ENCODE measurements at places on chromosomes 7 and 10. TPM values are rescaled to one million over a fixed set of nuclear protein-coding genes. Genes with fewer than 3 reads are reported as not detected.

Gene TDRD1
- total RNA-seq = 0.42 TPM

Gene THSD7A
- total RNA-seq = 1.2 TPM

Gene ASB10
- not detected for total RNA-seq

Gene RHOBTB1
- 16.7 TPM for total RNA-seq

GRCh38 chr7:19390795-19391194 lies 245.6 kb upstream of the FERD3L start:
- no peaks in the 10 kb centered on the region for H3K27me3 ChIP-seq
- no peaks in the 10 kb centered on the region for H3K36me3 ChIP-seq
- no peak overlapping the region for H3K27ac ChIP-seq
- H3K4me3 ChIP-seq = no peak overlapping the region

- H3K4me1 ChIP-seq = peaks cover 18% of the 10 kb centered on the region
- no peak overlapping the region for H3K27ac ChIP-seq
- H3K27me3 ChIP-seq = no peaks in the 10 kb centered on the region
- no peak for DNase-seq
- no peaks in the 10 kb centered on the region for H3K36me3 ChIP-seq
- H3K4me3 ChIP-seq = no peak overlapping the region
These were observed 258.8 kb downstream of the PHF14 start for GRCh38 chr7:11232462-11232861.

GRCh38 chr10:103207141-103207540 lies 14.1 kb upstream of the NT5C2 start:
- H3K4me3 ChIP-seq = no peak overlapping the region
- H3K4me1 ChIP-seq = no peaks in the 10 kb centered on the region
- no peak overlapping the region for H3K27ac ChIP-seq
- H3K27me3 ChIP-seq = no peaks in the 10 kb centered on the region
- DNase-seq = no peak
- H3K36me3 ChIP-seq = no peaks in the 10 kb centered on the region

GRCh38 chr7:3648276-3648675 lies 347.2 kb downstream of the SDK1 start:
- no peak for DNase-seq
- H3K4me3 ChIP-seq = no peak overlapping the region
- H3K36me3 ChIP-seq = no peaks in the 10 kb centered on the region
- no peaks in the 10 kb centered on the region for H3K27me3 ChIP-seq

DNA sequence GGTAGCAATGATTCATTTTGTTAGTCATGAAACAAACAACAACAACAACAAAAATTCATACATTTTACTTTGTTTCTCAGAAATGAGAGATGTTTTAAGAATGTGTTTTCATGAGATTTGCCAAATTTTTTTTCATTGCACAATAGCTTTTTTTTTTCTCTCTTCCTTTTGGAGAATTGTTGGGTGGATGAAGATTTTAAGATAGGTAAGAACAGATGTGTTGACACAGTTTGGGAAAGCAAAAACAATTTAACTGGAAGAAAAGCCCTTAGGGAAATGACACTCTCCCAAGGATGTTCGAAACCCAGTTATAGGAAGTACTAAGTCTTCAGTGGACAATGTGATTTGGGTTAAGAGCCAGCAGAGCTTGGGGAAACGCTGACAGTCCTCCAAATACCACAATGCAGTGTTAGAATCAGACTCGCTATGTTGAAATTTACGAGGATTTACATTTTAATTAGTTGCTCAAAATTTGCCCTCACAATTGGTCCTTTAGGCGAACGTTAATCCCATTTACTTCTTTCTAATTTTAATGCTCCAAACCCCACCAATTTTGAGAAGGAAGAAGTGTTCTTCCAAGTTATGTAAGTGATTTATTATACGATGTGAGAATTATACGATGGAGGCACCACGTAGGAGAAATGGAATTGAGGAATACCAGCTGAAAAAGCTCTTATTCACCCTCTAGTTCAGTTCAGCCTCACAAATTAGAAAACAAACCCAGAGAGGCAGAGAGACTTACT lies 61.2 kb downstream of the HHEX start:
- no peak for DNase-seq
- H3K4me3 ChIP-seq = no peak overlapping the region
- no peaks in the 10 kb centered on the region for H3K36me3 ChIP-seq
- H3K27ac ChIP-seq = no peak overlapping the region
- H3K4me1 ChIP-seq = peaks cover 5% of the 10 kb centered on the region

DNA sequence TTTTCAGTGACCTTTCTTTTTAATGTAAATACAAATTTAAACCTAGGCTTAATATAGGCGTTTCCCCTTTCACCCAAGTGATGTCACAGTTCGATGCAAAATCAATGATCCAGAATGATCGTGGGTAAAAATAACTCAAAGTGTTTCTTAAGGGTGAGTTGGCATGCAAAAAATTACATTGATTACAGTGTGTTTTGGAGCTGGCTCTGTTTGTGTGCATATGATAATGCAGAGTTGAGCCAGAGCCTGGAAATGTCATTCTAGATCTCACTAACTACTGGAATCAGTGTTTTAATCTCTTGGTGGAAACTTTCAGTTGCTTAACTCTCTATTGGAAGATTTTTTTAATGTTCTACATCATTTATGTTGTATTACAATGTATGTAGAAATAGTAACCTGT lies 72.5 kb upstream of the MXI1 start:
- H3K4me3 ChIP-seq = no peak overlapping the region
- no peak overlapping the region for H3K27ac ChIP-seq
- no peak for DNase-seq
- H3K4me1 ChIP-seq = peaks cover 12% of the 10 kb centered on the region

DNA sequence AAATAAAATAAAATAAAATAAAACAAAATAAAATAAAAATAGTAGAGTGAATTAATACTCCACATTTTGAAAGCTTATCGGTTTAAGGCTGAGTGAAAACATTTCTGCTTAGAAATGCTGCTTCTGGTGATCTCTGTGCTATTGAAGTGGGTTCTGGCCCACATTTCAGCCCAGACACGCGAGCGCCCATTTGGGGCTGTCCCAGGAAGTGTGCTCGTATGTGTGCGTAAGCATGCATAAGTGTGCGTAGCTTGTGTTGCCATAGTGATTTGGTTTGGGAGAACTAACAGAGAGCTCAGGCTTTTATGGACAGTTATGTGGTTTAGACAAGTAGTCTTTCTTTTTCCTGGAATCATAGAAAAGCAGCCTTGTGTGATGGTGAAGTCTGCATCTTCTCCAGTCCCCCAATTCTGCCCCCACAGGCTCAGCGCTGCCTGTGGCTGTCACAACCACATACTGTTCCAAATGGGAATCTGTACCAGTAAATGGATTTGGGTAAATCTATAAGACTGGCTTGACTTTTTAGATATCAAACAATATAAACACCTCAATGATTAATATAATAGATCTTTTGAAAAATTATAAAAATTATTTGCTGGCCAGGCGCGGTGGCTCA lies 29.8 kb upstream of the PURB start:
- H3K4me3 ChIP-seq = no peak overlapping the region
- H3K4me1 ChIP-seq = no peaks in the 10 kb centered on the region
- no peaks in the 10 kb centered on the region for H3K27me3 ChIP-seq
- H3K36me3 ChIP-seq = no peaks in the 10 kb centered on the region
- no peak overlapping the region for H3K27ac ChIP-seq
- no peak for DNase-seq

DNA sequence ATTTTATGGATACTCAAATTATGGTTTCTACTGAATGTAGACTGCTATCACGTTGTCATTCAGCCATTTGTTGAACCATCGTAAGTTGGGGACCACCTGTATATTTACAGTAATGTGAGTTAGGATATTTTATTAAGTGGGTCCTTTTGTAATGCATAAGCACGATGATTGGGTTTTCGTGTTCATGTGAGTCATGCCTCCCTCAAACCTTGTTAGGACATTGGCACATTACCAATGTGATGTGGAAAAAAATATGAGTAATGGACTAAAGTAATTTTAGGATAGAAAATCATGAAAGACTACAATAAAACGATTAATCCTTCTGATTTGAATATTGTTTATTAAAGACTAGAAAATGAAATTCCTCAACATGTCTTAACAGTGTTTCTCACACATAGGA lies 8.7 kb downstream of the SMC3 start:
- H3K36me3 ChIP-seq = peaks cover 31% of the 10 kb centered on the region
- no peak for DNase-seq

- H3K27ac ChIP-seq = no peak overlapping the region
- H3K27me3 ChIP-seq = no peaks in the 10 kb centered on the region
- H3K4me3 ChIP-seq = no peak overlapping the region
- no peak for DNase-seq
- H3K36me3 ChIP-seq = no peaks in the 10 kb centered on the region
- no peaks in the 10 kb centered on the region for H3K4me1 ChIP-seq
These were observed 46.3 kb upstream of the FGFR2 start for GRCh38 chr10:121644501-121644900.

DNA sequence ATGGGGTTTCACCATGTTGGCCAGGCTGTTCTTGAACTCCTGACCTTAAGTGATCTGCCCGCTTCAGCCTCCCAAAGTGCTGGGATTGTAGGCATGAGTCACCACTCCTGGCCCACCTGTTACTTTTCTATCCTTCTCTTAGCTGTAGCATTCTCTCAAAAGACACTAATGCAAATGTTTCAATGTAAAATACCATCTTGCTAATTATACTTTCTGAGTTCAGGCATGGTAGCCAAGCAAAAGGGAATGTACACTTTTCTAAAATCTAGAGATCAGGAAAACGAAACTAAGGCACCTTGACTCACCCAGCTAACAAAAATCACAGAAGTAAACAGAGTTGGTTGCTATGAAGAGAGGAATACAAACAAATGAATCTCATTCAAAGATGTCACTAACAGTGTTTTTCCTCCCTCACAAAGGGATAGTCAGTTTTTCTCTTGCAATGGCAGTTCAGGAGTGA lies 401.0 kb upstream of the NRP1 start:
- no peak overlapping the region for H3K27ac ChIP-seq
- H3K4me3 ChIP-seq = no peak overlapping the region
- H3K4me1 ChIP-seq = peaks cover 17% of the 10 kb centered on the region

DNA sequence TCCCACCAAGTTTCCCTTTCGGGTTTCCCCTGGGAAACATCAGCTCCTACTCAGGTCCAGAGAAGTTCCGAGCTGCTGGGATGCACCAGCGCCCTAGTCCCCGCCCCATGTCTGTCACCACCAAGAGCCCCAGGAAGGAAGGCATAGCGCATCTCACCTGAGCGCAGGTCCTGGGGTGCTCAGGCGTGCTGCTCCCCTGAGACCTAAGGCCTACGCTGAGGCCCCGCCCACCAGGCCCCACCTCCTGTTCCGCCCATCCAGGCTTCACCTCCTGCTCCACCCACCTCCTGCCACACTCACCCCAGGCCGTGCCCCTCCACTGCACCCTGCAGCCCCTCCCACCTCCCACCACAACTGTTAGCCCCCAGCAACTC lies 1.2 kb upstream of the TFR2 start:
- no peak overlapping the region for H3K27ac ChIP-seq
- H3K27me3 ChIP-seq = peaks cover 6% of the 10 kb centered on the region
- no peaks in the 10 kb centered on the region for H3K36me3 ChIP-seq
- no peak for DNase-seq
- no peaks in the 10 kb centered on the region for H3K4me1 ChIP-seq

DNA sequence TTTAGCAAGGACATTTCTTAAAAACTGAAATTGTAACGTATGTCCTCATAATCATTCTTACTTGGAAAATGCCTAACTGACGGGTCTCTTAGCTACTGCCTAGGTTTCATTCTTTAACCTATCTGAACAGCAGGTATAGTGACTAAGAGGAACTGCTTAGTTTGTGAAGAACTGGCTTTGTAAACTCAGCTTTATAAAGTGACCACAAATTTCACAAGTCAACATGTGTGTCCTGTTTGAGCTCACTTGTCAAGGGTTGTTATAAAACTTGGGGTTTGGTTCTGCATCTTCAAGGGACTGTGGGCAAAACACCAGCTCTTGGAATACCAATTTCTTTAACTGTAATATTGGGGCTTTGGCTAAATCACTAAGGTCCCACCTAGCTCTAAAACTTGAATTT lies 32.2 kb downstream of the MRPS33 start:
- no peak for DNase-seq
- peaks cover 5% of the 10 kb centered on the region for H3K27me3 ChIP-seq
- H3K4me3 ChIP-seq = no peak overlapping the region
- H3K4me1 ChIP-seq = no peaks in the 10 kb centered on the region
- no peak overlapping the region for H3K27ac ChIP-seq

Data from esophagus muscularis mucosa (tissue), 4 donors.